ENCODE measurements at places on chromosomes 6 and 20.

DNA sequence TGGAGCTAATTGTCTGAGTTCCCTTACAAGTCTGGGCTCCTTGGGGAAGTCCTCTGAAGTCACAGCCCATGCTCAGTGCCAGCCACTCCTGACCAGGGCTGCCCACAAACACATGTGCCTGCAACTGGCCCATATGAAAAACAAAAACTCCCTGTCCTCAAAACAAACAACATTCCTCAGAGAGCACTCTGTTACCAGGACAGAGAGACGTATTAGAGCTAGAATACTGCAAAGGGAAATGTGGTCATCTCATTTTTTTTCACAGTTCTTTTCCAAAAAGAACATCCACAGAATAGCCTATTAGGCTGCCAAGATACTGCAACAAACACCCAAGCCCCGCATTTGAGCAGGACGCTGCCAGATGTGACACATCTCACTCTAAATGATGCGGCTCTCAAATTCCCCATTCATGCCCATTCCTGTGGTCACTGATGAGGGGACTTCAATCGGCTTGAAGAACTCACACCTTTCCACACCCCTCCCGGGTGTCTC, 71.1 kb downstream of the SLC22A23 start:
- DNase-seq: no peak

- DNase-seq: no peak
Observed at GRCh38 chr6:1409774-1410465, 20.5 kb downstream of the FOXF2 start.

GRCh38 chr6:143684486-143684885, 6.7 kb downstream of the PHACTR2 start:
- DNase-seq: no peak

- no peak for DNase-seq
Observed at GRCh38 chr6:52336919-52337561, 24.9 kb upstream of the PAQR8 start.

DNA sequence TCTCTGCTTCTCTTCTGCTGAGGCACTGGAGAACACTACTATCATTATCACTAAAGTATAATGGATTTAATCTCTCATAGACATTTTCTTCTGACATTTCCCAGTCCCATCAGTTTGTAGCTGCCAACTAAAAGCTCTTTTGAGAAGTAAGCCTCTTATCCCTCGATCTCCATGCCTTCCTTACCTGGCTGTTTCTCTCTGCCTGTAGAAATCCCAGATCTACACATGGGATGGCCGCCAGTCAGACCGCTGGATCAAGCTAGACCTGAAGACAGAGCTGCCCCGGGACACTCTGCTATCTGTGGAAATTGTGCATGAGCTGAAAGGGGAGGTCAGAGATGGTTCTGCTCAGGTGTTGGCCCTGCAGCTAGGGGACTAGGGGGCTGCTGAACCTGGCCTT, 25.4 kb downstream of the CCDC167 start:
- DNase-seq: no peak

DNA sequence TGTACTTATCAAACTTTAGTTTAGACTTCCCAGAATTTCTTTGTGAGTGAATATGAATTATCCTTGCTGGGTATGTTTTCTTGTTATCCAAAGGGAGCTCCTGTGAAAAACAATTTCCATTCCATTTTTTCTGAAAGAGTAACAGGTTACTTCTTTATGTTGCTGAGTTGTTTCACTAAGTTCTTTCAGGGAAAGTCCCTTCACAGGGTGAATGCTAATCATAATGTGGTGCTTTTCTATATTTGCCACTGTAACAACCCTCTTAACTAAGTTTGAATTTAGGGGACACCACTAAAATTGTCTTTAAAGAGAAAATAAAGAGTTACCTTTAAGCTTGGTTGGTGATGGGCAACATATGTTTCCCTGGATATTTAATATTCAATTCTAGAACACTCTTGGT, 79.4 kb downstream of the THEMIS start:
- DNase-seq: no peak

- DNase-seq: no peak
Observed at GRCh38 chr6:29764422-29765196, 41.4 kb downstream of the HLA-F start.

GRCh38 chr6:22056398-22056797, 240.4 kb downstream of the PRL start:
- DNase-seq: no peak

DNA sequence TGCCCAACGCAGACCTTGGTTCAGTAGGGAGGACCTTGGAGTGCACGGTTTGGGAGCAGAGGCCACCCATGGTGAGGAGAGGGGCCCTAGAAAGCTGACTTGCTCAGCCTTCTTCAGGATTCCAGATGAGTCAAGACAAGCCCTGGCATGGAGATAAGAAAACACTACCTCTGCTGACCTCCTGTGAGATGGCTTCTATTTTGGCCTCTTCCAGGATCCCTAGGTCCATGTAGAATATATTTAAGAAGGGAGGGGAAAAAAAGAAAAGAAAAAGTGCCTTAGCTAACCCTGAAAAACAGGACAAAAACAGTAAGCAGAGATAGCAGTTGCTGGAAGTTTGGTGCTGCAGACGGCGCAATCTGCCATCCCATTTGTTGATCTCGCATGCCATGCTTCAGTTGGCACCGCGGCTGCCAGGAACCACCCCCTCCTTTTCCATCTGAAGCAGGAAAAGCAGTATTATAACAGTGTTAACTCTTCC, 100.0 kb downstream of the ARMC2 start:
- DNase-seq: no peak

DNA sequence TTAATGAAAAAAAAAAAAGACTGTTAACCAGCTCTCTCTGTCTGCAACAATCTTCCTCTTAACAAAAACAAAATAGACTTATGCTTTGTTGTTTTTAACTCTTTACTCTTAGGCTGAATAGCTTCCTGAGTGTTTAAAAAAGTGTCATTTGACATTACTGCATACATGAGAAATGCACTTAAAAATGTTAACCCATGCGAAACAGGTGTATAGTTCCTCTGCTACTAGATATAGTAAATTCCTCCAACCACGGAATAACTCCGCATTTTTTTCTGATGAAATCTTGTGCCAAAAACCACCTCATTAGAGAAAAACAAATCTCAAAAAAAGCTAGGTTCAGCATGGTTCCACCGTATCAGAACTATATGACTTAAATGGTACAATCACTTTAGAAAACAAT, 426.0 kb downstream of the ADGRB3 start:
- no peak for DNase-seq

- no peak for DNase-seq
Observed at GRCh38 chr6:112251171-112251875, 3.0 kb downstream of the LAMA4 start.

- DNase-seq: no peak
Observed at GRCh38 chr20:35680452-35681183, 15.9 kb upstream of the CPNE1 start.

DNA sequence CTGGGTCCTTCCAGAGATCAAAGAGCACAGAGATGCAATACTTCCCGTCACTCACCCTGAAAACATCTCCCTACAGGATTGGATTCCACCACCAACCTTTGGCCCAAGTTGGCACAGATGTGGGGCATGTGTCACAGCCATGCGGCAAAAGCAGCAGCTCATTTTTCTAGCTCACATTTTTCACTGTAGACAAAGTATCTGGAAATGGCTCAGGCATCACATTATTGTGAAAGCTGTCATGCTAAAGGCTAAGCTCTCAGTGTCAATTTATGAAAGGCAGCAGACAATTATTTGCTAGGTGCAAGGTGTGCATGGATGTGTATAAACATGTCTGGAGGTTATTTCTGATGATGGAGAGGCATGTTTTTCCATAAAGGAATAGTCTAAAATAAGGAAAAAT, 248.8 kb upstream of the PRND start:
- DNase-seq: no peak

Measured in NCI-H1436 treated with DMSO at 0.1 percent for 48 hours (cell line).